Adrenal gland (tissue), 19 donors: ENCODE measurements at places on chromosomes 11 and 22. TPM values are rescaled to one million over a fixed set of nuclear protein-coding genes. Genes with fewer than 3 reads are reported as not detected.

Gene PGGHG
- 1.8 TPM for total RNA-seq

Gene TBX1
- 1.8 TPM for total RNA-seq

Gene CCDC87
- 0.52 TPM for total RNA-seq

Gene TMA7B
- total RNA-seq: not detected

Gene AIFM3
- total RNA-seq: 5.0 TPM

DNA sequence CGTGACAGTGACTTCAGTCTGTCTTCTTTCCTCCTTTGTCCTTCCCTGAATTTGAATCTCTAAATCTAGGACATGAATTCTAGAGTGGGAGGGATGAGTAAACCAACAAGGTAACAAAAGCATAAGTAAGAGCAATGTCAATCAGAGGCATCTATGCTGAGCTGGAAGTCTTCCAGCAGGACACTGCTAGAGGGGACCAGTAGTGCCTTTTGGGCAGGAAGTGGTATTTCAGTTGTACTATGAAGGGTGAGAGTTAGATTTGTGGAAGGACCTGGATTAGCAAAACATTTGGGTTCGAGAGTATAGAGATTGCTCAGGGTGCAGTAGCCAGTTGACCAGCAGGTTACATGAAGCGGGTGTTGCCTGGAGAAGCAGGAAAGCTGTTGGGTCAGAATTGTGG is 40.3 kb downstream of the MEI1 start:
- no peaks in the 10 kb centered on the region for H3K36me3 ChIP-seq
- no peak overlapping the region for H3K27ac ChIP-seq
- H3K27me3 ChIP-seq: no peaks in the 10 kb centered on the region
- no peak overlapping the region for H3K4me3 ChIP-seq

DNA sequence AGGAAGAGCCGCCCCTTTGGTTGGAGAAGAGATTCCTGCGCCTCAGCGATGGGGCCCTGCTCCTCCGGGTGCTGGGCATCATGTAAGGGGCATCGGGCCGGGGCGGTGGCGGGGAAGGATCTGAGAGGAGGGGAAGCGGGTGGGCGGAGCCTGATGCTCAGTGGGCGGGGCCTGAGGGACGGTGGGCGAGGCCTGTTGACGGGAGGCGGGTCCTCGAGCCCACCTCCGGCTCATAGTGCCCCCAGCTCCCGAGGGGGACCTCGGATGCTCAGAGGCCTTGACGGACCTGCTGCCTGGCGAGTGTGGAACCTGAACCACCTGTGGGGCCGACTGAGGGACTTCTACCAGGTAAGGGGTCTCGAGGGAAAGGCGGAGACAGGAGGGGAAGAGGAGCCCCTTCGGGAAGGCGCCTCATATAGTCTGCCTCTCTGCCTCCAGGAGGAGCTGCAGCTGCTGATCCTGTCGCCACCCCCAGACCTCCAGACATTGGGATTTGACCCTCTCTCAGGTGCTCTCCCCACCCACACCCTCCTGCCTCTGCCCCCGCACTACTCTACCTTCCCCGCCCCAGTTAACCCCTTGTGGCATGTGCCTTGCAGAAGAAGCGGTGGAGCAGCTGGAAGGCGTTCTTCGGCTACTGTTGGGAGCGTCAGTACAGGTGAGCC is 799 bp downstream of the CCDC88B start:
- no peaks in the 10 kb centered on the region for H3K36me3 ChIP-seq
- no peaks in the 10 kb centered on the region for H3K27me3 ChIP-seq
- peak overlapping the region; percentile 22 for H3K27ac ChIP-seq
- peaks cover 6% of the 10 kb centered on the region for H3K4me1 ChIP-seq

DNA sequence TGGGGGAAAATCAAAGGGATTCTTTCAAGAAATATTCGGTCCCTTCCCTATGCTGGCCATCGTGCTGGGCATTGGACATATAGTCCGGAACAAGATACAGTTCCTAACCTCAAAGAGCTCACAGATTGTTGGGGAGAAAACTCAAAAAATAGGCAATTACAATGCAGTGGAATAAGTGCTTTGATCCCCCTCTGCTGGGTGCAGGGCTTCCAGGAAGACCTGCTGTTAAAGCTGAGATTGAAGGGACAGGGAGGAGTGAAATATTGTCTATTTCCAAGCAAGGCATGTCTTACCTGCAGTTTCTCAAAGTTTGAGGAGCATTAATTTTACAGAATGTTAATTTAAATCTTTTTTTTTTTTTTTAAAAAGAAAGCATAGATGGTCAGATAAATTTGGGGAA is 75.1 kb upstream of the SESN3 start:
- DNase-seq: no peak
- no peaks in the 10 kb centered on the region for H3K27me3 ChIP-seq
- no peaks in the 10 kb centered on the region for H3K36me3 ChIP-seq

DNA sequence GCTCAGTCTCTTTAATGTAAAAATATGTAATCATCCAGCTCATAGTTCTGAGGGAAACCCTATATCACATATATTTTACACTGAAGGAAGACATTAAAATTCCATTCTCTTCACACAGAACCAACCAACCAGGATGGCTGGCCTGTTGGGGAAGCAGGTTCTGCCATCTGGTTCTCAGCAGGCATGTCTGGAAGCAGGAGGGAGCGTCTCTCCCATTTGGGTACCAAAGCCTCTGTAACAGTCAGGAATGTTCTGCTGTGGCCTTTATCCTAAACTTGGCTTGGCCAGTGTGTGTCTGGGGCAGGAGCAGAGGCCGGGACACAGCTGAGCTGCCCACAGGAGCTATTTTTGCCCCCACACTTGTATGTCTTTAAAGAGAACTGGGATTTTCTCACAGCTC is 29.2 kb downstream of the SGSM3 start:
- DNase-seq: no peak
- H3K4me1 ChIP-seq: no peaks in the 10 kb centered on the region
- peaks cover 29% of the 10 kb centered on the region for H3K36me3 ChIP-seq
- H3K27me3 ChIP-seq: no peaks in the 10 kb centered on the region
- no peak overlapping the region for H3K27ac ChIP-seq

GRCh38 chr22:43541022-43541421 is 129.2 kb downstream of the MPPED1 start:
- H3K4me1 ChIP-seq: no peaks in the 10 kb centered on the region
- no peaks in the 10 kb centered on the region for H3K36me3 ChIP-seq
- H3K4me3 ChIP-seq: no peak overlapping the region
- H3K27ac ChIP-seq: no peak overlapping the region

- peaks cover 38% of the 10 kb centered on the region for H3K36me3 ChIP-seq
- DNase-seq: no peak
- H3K4me1 ChIP-seq: no peaks in the 10 kb centered on the region
- no peak overlapping the region for H3K4me3 ChIP-seq
Measured at GRCh38 chr11:93686812-93687211, 25.3 kb downstream of the CEP295 start.

DNA sequence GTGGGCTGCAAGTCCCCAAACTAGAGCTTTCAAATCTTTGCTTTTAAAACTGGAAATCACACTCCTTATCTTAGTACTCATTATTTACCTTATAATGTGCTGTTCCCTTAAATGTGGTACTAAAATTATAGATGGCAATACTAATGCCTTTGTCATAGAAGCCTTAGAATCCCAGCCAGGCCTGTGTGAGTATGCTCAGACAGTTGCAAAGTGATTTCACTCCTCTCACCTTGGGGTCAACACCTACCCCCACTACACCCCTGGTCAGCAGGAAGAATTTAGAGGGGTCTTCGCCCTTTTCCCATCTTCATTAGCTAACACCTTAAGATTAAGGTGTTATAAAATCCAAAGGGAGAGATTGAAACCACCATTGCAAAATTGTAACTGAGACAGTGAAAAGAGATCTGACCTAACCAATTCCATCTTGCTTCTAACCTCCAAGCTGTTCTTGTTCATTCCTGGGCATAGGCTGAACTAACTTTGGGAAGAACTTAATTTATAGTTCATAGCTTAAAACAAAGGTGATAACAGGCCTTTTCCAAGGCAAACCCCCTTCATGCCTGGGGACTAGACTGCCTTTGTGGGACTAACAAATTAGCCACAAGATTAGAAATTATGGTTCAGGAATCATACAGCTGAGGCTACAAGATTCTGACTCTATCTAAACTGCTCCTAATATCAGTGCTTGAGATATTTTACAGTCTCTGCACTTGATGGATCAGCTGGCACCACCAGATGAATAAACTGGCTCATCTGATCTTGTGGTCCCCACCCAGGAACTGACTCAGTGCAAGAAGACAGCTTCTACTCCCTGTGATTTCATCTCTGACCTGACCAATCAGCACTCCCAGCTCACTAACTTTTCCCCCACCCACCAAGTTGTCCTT is 10.4 kb upstream of the MRPL17 start:
- DNase-seq: peak; percentile 72
- H3K36me3 ChIP-seq: no peaks in the 10 kb centered on the region
- H3K4me1 ChIP-seq: peaks cover 28% of the 10 kb centered on the region
- H3K4me3 ChIP-seq: no peak overlapping the region

- H3K4me3 ChIP-seq: no peak overlapping the region
- no peak overlapping the region for H3K27ac ChIP-seq
- no peaks in the 10 kb centered on the region for H3K36me3 ChIP-seq
- no peak for DNase-seq
Measured at GRCh38 chr11:122843281-122844141, 5.2 kb downstream of the CRTAM start.
